Central memory CD4-positive, alpha-beta T cell (primary cell): ENCODE measurements at places on chromosomes 7 and 10.

- no peak for DNase-seq
Measured at GRCh38 chr10:132011024-132011423, 29.3 kb upstream of the BNIP3 start.

DNA sequence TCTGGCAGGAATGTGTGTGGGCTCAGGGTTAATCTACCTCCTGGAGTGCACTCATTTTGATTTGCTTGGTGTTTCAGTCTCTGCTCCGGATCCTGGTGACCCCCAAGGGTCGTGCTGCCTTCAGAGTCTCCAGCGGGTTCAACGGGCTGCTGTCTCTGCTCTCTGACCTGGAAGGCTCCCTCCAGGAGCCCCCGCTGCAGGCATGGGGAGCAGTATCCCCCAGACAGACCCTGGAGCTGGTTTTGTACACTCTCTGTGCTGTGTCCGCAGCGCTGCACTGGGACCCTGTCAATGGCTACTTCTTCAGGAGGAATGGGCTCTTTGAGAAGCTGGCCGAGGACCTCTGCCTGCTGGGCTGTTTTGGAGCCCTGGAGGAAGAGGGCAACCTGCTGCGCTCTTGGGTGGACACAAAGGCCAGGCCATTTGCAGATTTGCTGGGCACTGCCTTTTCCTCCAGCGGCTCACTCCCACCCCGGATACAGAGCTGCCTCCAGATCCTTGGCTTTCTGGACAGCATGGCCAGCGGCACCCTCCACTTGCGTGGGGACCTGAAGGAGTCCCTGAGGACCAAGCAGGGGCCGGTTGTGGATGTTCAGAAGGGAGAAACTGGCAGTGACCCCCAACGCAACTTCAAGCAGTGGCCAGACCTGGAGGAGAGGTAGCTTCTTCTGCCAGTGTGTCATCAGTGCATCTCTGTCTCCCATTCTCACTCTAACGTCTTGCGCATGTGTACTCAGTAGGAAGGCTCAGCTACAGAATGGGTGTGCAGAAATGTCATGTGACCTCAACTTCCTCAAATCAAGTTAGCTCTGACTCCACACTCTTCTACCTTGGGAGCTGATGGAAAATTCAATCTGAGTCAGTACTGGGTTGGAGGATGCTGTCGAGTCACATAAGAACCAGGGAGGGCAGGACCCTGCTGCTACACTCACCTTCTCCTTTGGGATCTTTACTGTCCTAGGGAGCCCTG lies 58.5 kb downstream of the WDFY4 start:
- DNase-seq, result no peak

DNA sequence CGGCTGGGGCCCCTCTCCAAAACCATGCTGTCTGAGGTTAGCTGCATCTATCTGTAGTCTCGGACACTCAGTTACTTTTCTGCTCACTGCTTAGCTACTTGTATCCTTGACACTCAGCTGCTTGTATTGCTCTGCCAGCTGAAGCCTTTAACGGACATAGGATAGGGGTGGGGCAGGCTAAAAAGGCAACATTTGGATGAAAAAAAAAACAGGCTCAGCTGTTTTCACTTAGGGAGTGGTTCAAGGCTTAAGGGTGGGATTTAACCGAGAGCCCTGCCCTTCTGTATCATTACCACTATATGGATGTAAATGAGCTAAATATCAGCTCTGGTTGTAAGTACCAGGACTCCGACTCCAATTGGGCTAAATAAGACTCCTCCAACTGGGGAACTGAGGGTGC lies 28.6 kb downstream of the LSMEM1 start:
- no peak for DNase-seq

DNA sequence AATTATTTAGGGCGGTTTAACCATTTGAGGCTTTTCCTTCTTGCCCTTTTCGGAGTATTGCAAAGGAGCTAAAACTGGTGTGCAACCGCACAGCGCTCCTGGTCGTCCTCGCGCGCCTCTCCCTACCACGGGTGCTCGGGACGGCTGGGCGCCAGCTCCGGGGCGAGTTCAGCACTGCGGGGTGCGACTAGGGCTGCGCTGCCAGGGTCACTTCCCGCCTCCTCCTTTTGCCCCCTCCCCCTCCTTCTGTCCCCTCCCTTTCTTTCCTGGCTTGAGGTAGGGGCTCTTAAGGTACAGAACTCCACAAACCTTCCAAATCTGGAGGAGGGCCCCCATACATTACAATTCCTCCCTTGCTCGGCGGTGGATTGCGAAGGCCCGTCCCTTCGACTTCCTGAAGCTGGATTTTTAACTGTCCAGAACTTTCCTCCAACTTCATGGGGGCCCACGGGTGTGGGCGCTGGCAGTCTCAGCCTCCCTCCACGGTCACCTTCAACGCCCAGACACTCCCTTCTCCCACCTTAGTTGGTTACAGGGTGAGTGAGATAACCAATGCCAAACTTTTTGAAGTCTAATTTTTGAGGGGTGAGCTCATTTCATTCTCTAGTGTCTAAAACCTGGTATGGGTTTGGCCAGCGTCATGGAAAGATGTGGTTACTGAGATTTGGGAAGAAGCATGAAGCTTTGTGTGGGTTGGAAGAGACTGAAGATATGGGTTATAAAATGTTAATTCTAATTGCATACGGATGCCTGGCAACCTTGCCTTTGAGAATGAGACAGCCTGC lies 3.1 kb downstream of the FZD1 start:
- no peak for DNase-seq

DNA sequence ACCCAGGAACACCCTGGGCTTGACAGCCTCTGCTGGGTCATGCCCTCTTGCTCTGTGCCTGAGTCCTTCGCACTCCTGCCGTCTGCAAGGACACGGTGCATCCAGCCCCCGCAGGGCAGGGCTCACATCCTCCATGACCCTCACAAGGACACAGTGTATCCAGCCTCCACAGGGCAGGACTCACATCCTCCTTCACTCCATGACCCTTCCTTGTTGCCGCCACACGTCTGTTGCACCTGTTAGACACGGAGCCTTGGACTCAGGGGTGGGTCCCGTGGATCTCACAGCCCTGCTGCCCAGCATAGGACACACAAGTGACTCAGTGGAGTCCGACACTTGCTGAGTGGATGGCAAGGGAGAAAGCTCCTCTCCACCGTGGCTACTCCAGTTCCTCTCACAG lies 500.8 kb downstream of the DNAJB6 start:
- DNase-seq, result no peak

GRCh38 chr10:5575482-5576153 lies 50.9 kb downstream of the CALML3 start:
- DNase-seq, result no peak

DNA sequence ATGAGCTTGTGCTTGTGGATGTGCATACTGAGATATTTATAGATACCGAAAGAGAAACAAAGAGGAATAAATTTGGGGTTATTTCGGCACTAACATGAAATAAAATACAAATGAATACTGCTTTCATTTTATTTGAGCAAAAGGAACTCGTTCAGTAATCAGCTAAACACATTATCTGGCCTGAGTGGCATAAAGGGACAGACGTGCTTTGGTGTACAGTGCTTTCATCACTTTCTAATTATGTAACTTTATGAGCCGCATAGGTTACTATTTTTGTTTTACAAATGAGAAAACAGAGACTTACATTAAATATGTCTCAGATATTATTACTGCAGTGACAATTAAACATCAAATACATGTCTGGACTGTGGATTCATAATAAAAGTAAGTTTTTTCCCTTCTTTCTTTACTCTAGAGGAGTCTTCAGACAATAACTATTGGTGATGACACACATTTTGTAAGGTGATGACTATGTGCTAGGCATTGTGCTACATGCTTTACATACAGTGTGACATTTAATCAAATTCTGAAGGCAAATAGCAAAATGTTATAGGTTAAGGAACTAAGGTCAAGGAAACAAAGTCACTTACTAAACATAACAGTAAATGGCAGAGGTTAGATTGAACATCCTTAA lies 503.3 kb downstream of the SORCS1 start:
- no peak for DNase-seq

DNA sequence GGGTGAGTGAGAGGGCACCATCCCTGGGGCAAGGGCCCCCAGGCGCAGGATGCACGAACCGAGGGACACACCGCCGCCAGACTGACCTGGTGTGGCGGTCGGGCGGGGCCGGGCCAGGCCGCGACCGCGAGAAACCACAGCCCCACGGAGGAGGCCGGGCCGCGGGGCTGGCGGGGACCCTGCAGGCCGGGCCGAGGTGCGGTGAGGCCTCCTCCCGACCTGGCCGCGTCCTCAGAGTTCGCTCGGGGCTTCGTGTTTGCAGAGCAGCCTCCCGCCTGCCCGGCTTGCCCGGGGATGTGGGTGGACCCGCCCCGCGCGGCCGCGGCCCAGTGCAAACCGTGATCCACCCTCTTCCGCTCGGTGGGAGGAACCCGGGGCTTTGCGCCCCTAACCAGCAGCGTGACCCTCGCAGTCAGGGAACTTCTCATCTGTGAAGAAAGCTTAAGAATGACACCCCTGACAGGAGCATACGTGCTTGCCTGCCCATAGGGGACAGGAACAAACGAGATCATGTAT lies 20.6 kb upstream of the HOXA13 start:
- DNase-seq, result no peak

- no peak for DNase-seq
Measured at GRCh38 chr10:124131172-124131571, 37.8 kb upstream of the CHST15 start.

DNA sequence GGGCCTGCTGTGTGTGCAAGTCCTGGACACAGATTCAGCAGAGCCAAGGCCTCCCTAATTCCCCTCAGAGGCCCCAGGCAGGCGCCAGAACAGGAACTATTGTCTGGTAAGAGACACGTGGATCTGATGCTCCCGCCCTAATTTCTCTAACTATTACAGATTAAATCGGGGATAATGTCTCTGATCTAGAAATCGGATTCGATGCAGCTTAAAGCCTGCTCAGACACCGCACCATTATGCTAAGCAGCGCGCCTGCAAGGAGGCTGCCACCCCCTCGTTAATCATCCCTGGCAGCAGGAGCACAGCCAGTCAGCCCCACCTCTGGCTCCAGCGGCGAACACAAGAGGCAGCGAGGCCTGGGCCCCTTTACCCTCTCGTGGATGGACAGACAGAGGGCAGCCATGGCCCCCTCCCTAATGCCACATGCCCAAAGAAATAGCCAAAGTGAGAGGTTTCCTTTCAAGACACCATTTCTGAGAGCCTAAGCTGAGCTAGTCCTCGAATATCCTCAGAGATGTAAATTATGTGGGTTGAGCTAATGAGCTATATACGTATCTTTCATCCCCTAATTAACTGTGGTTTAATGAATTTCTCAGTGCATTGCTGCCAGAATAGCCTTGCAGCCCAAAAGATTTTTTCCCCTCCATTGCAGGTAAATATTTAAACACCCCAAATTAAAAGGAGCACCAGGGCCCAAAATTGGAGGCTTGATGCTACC lies 122.1 kb downstream of the GRID1 start:
- DNase-seq, result no peak

GRCh38 chr10:101563007-101563406 lies 25.1 kb downstream of the POLL start:
- no peak for DNase-seq

DNA sequence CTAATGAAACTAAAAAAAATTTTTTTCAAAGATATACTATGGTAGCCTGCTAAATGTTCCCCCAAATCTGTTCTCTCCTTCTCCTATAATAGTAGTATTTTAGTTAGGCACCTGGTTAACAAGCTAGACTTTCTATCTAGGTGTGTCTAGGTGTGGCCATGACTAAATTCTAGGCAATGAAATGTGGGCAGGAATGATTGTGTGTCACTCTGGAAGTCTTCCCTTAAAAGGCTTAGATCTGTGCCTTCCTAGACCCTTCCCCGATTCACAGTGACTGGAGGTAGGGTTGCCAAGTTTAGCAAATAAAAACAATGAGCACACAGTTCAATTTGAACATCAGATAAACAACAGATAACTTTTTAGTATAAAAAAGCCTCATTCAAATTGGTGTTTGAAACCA lies 8.3 kb upstream of the ARHGAP21 start:
- DNase-seq, result no peak

- no peak for DNase-seq
Measured at GRCh38 chr10:89926736-89927135, 225.3 kb downstream of the KIF20B start.

DNA sequence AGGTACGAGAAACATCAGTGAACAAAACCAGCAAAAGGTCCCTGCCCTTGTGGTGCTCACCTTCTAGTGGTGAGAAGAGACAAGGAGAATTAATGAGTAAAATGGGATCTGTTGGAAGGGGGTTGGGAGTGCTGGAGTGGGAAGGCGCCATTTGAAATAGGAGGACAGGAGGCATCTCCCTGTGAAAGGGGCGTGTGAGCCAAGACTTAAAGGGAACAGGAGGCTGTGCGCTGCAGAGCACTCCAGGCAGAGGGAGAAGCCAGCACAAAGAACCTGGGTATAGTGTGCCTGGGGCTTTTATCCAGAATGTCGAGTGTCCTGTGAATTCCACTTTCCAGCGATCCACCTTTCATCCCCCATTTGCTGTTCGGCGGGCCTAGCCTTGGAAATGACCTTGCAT lies 497.9 kb upstream of the GALNT17 start:
- no peak for DNase-seq

DNA sequence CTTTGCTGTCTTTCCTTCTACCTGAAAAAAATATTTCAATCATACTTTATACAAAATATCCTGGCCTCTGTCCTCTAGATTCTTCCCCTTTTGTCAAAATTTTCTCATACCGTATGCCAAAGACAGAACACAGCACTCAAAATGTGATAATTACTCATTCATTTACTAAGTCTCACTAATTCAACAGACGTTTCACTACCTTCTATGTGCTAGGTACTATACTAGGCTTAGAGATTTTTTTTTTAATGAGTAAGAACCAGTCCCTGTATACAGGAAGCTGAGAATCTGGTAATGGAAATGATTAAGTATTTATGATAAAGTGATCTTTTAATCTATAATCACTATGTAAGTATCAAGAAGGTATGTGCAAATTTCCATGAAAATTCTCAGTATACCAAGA lies 128.0 kb downstream of the ELAPOR2 start:
- DNase-seq, result no peak

- no peak for DNase-seq
Measured at GRCh38 chr7:143437578-143437977, 5.7 kb upstream of the TAS2R60 start.
